ENCODE measurements at places on chromosomes 11 and 22.

DNA sequence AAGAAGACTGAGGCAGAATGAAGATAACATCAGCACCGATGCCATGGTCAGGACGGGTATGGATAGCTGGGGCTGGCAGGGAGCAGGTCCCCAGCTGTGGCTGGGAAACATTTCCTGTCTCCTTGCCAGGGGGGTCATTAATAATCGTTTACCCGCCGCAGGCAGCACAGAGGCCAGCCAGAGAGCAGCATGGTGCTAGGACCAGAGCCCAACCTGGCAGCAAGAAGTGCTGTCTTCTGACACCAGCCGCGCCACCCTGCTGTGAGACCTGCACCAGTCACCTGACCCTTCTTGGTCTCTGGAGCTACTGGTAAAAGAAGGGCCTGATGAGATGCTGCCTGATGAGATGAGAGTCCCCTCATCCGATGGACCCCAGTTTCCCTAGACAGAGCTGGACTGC lies 36.3 kb downstream of the PDE2A start:
- DNase-seq, result no peak

DNA sequence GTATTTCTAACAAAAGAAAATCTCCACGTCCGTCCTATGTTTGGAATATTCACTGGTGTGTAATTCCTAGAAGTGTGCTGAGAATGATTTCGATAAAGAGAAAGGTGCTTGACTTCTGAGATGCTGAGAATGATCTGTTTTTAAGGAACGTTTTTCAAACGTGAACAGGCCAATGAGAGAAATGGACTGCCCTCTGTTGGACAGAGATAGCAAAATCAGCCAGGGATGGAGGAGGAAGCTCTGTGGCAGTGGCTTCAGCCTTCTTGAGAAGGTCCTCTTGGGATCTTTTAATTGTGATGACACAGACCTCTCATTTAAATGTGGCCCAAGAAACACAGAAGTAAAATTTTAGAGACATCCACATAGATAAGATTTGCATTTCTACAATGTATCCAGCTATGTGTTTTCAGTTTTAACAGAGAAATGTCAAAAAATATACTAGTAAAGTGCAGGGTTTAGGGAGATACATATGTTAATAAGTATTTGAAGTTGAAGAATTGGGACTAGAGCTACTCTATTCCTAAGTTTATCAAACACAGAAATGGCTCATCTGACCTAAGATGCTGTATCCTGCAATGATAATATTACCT lies 84.0 kb upstream of the RCN1 start:
- no peak for DNase-seq

DNA sequence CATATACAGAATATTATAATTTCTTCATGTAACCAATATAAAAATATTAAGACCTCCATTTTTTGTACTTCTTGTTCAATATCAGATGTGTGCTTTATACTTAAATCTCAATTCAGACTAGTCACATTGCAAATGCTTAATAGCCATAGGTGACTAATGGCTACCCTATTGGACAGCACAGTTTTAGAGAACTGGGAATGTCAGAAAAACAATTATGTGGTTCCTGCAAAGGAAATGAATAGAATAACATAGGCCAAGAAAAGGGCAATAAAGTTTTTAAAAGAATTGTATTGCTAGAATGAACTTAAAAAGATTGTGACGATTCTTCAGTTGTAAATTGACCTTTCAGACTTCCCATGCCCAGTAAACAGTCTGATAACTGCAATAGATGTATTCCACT lies 843.0 kb downstream of the METTL15 start:
- no peak for DNase-seq

DNA sequence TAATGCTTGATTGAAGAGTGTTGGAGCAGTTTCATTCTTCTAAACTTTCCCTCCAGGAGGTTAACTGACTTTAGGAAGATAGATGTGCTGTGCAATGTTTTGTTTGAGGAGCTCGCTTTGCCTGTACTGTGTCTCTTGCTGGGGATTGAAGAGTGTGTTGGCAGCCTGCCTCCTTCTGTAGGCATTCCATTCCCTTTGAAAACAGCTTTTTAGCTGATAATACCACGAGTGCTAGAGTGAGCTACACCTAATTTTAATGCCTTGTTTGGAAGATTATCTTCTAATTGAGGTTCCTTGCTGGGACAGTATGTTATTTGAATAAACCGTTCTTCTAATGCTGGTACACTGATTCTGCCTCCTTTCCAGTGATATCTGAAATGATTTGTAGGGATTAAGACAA lies 7.2 kb downstream of the DDX10 start:
- DNase-seq, result no peak

- no peak for DNase-seq
Measured at GRCh38 chr11:33701302-33702230, 940 bp upstream of the C11orf91 start.

- DNase-seq, result no peak
Measured at GRCh38 chr11:65448418-65449105, 26.0 kb downstream of the NEAT1 start.

DNA sequence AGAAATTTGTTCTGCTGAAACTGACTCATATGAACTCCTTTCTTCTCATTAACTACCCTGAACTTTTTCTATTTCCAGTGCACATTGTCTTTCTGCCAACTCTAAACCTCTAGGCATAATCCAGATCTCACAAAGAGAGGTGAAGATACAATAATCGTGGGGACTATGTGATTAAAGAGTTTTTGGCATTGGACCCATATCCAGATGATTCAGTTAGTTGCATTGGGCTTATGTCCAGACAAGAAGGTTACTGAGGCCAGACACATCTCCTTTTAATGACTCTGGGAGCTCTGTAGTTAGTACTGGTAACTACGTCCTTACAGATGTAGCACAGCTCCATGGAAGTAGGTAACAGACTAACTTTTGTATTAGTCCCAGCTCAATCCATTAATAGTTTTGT lies 273.0 kb downstream of the CASP12 start:
- no peak for DNase-seq

- no peak for DNase-seq
Measured at GRCh38 chr22:25112538-25113253, 87.0 kb upstream of the CRYBB3 start.

DNA sequence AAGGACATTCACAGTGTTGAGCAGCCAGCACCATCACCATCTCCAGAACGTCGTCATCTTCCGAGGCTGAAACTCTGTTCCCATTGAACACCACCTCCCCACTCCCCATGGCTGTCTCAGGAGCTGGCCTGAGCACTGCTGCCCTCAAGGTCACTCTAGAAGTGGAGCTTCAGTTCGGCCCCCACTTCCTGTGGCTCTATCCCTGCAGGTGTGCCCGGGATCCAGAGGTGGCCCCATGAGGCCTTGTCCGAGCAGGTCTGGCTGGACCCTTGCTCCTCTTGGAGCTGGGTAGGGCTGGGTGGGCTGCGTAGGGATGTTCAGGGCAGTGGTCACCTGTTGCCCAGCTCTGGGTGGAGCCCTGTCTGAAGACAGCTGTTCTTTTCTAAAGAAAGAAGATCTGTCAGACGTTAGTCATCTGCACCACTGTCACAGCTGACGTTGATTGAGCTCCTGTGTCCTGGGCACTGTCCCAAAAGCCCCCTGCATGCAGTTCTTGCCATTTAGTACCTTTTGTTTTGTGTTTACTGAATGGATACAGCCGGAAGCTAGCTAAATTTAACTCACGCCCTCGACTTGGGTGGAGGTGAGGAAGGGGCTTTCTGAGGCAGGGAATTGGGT lies 75.5 kb upstream of the CLDN5 start:
- DNase-seq, result no peak

- DNase-seq, result no peak
Measured at GRCh38 chr11:83956119-83956697, 670.0 kb upstream of the CCDC90B start.

DNA sequence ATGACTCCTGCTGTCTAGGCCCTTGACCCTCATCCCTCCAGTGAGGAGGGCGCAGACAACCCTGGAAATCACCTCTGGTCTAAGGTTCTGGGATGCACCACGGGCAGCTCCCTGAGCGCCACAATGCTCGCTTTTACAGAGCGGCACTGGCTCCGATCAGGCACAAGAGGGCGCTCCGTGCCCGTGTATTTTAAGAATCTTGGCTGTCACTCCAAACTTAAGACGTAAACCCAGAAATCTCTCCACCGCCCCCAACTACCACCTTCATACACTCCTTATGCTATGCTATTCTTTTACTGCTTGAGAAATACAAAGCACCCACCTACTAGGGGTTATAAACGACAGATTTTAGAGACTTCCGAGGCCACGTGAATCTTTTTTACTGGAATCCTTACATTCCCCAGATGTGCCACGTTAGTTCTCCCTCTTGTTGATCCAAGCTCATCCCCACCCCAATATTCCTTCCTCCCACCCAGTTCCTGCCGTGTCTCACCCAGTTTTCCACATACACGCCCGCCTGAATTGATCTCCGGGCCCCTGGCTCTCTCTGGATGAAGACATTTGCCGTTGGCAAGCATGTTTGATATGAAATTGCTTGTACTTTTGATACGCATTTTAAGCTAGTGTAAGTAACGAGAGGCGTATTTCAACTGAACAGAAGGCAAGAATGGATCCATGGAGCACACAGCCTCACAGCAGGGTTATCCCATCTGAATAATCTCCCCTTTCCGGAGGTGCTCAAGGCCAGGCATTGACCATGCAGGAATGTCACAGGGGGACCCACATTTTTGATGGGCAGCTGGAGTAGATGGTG lies 453.5 kb downstream of the OPCML start:
- no peak for DNase-seq

DNA sequence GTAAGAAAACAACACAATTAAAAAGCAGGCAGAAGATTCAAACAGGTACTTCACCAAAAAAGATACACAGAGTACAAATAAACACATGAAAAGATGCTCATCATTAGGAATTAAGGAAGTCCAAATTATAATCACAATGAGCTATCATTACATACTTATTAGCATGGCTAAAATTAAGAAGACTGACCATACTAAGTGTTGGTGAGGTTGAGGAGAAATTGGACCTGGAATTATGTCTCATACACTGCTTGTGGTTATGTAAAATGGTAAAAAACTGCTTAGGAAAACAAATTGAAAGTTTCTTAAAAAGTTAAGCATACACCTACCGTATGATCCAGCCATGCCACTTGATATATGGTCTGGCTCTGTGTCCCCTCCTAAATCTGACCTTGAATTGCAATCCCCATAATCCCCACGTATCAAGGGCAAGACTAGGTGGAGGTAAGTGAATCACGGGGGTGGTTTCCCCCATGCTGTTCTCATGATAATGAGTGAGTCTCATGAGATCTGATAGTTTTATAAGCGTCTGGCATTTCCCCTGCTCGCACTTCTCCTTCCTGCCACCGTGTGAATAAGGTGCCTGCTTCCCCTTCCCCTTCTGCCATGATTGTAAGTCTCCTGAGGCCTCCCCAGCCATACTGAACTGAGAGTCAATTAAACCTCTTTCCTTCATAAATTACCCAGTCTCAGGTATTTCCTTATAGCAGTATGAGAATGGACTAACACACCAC lies 4.8 kb downstream of the SAAL1 start:
- no peak for DNase-seq
